ENCODE measurements at places on chromosomes 12 and 14.

GRCh38 chr12:109147954-109148353 is 31.6 kb downstream of the ACACB start:
- peak; percentile 44 for DNase-seq

GRCh38 chr14:94617988-94618822 is 6.0 kb downstream of the SERPINA3 start:
- DNase-seq, result no peak

GRCh38 chr14:95444132-95445129 is 72.0 kb downstream of the SYNE3 start:
- DNase-seq, result no peak

GRCh38 chr12:47378907-47379306 is 299.1 kb upstream of the AMIGO2 start:
- DNase-seq, result no peak

- no peak for DNase-seq
Measured at GRCh38 chr12:44317651-44318126, 481.8 kb downstream of the TMEM117 start.

DNA sequence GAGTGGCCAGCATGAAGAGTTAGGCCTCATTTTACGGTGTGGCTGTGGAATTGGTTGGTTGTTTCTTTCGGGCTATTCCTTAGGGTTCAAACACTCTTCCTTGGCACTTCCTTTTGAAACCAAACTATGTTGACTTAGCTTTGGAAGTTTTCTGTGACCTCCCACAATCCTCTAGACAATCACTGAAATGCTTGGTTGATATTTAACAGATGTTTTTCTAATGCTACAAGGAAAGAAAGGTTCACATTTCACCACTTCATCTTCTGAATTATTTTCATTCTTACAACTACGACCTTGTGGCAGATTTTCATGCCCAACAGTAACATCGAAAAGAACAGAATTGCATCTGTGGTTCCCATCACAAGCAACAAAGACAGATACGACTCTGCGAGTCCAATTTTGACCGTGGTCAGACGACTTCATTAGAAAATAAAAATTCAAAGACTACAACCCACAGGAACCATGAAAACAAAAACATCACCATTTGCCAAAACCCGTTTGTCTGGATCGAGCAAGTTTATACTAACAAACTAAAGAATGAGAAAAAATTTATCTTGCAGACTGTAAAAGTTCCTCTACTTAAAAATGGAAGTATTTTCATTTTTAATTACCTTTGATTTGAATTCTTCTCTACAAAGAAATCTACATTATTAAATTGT is 16.9 kb downstream of the PRKAB1 start:
- DNase-seq, result no peak

- no peak for DNase-seq
Measured at GRCh38 chr14:63604626-63605025, 37.0 kb downstream of the WDR89 start.

DNA sequence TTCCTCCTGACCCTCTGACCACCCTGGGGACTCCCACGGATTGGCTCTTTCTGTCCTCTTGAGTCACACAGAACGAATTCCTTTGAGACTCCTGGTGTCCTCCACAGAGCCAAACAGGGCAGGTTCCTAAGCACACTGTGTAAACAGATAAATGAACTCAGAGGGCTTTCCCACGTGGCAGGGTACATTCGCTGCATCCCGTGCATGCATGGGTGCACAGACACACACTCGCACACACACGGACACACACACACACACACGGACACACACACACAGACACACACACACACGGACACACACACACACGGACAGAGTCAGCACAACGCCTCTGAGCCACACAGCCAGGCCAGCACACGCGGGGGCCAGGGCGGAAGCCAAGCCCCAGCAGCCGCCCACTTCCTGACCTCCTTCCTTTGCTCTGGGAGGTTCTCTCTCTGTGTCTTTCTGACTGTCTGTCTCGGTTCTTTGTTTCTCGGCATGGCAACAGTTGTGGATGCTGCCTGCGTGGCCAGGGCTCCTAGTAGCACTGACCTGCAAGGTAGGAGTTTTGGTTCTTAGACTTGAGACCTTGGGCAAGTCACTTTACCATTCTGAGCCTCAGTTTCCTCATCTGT is 706 bp downstream of the CRACR2A start:
- no peak for DNase-seq

GRCh38 chr14:34081101-34081575 is 130.3 kb upstream of the EGLN3 start:
- DNase-seq, result no peak

GRCh38 chr12:77354766-77355362 is 289.5 kb upstream of the E2F7 start:
- no peak for DNase-seq

- no peak for DNase-seq
Measured at GRCh38 chr12:19830446-19830845, 391.2 kb downstream of the AEBP2 start.

GRCh38 chr12:77919450-77919849 is 88.8 kb downstream of the NAV3 start:
- no peak for DNase-seq

DNA sequence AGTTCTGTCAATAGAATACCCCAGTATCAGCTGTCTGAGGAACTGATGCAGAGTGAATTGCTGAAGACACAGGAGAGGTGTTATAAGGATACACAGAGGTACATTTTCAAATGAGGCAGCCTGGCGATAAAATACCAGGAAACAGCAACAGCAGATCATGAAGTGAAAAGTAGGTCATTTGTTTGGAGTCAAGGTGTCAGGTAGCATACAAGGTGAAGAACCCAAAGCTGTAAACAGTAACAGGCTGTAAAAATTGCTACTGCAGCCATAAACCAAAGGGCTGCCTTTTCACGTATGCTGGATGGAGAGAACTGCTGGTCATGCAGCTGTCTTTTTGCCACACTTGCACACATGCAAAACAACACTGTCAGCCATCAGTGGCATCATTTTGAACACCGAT is 9.3 kb upstream of the TWF1 start:
- no peak for DNase-seq

DNA sequence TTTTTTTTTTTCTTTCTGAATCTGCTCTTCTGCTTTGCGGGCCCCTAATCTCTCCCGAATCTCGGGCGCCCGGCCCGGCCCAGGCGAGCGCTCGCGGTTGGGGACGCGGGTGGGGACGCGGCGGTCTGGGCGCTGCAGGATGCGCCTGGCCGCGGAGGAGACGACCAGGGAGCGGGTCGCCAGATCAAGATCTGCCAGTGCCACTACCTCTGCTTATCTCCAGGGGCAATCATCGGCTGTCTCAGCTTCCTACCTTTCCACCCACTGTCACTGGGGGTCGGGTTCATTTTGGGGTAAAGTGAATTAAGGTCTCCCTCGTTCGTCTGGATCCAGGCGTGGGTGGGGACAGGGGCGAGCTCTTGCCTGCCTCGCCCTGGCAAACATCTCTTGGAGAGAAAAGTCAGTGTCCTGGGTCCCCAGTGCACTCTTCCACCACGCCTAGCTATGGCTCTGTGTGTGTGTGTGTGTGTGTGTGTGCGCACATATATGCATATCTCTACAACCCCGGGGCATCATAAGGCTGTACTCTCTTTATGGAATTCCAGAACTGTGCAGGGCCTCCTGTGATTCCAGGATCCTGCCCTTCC is 422.3 kb downstream of the VRK1 start:
- no peak for DNase-seq

GRCh38 chr14:61462566-61463193 is 141.3 kb downstream of the PRKCH start:
- no peak for DNase-seq

GRCh38 chr14:36509069-36509917 is 10.7 kb downstream of the NKX2-1 start:
- no peak for DNase-seq

- no peak for DNase-seq
Measured at GRCh38 chr12:90287585-90287984, 578.9 kb upstream of the ATP2B1 start.

- DNase-seq, result peak; percentile 33
Measured at GRCh38 chr14:56891226-56891625, 80.9 kb upstream of the OTX2 start.

GRCh38 chr14:93752980-93753561 is 35.2 kb downstream of the PRIMA1 start:
- peak; percentile 92 for DNase-seq

- no peak for DNase-seq
Measured at GRCh38 chr14:100504372-100505078, 82.7 kb downstream of the BEGAIN start.

DNA sequence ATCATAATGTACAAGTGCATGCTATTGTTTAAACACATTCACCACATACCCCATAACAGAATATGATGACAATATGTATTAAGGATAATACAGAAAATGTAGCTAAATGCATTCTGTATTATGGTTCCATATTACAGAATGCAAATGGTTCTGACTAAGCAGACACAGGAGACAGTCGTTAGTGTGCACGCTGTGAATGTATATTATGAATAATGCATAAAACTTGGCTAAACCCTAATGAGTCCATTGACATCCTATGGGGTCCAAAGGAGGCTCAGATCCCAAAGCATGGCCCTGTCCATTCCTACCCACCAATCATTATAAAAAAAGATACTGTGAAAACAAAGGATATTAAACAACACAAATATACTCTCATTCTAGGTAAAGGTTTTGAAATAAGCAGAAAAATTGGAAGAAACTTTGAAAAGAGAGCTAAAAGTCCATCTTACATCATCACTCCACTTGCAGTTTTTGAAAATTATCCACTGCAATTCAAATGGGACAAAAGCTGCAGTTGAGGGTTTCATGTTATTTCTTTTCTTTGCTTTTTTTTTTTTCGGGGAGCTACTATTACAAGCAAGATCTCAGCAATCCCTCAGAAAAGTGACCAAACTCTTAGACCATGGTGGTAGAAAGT is 415.1 kb downstream of the BCAT1 start:
- no peak for DNase-seq

GRCh38 chr14:53542732-53543131 is 389.6 kb upstream of the DDHD1 start:
- DNase-seq, result no peak

DNA sequence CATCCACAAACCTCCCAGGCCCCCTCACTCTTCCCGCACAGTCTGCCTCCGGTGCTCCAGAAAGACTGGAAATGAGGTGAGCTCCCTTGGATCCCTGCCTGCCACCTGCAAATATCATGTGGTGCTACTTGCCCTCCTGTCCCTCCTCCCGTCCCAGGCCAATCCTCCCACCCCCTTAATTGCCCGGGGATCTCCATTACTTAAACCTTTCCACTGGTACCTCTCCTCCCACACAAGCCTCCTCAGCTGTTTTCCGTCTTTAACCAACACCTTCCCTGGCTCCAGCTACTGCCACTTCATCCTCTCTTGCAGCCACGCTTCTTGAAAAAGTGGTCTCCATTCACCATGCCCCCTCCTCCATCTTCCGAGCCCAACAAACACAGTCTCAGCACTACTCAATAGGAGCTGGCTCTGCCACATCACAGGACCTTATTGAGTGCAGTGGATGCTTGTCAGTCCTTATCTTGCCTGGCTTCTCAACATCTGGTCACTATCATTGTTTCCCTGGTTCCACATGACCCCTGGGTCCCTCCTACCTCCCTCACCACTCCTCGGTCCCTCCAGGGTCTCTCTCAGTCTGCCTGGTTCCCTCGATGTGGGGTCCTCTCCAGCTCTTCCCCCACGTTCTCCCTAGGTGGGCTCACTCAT is 11.5 kb downstream of the FAIM2 start:
- DNase-seq, result no peak

Measured in midbrain (tissue), 1 donor.